ENCODE measurements at places on chromosomes 6 and 20.
A peak's percentile ranks its signal among the peaks of the same experiment; 100 is the strongest.

DNA sequence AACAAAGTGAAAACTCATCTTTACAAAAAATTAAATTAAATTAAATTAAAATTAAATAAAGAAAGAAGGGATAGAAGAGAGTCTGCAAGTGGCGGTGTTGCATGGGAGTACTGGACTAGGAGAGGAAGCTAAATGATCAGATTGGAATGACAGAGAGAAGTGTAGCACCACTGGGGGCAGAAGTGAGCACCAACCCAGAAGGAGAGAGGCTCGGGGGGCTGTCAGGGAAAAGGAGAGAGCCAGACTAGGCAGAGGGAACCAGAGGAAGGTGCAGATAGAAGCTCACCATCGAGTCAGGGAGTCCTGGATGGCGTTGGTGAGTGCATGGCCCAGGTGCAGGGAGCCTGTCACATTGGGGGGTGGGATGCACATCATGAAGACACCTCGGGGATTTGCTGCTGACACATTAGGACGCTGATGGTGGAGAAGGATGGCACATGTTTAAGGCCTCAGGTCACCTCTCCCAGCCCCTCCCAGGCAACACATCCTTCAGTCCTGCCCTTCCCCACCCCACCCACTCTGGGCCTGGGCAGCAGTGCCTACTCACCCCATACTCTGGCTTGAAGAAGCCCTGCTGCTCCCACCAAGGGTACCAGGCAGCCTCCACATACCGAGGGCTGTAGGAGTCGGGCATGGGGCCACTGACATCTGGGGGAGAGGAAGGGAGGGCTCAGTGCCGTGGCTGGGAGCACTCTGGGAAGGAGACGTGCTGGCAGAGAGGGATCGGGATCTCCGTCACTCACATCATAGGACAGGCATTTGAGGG is 4.0 kb downstream of the VARS1 start:
- DNase-seq, result peak; percentile 84

DNA sequence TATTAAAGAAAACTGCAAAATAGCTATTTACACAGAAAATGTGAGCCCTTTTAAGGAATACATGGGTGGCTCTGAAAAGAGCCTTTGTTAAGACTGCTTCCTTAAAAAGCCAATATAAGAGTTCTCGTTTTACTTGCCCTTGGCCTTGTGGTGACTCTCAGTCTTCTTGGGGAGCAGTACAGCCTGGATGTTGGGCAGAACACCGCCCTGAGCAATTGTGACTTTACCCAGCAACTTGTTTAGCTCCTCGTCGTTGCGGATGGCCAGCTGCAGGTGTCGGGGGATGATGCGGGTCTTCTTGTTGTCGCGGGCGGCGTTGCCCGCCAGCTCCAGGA is 111.5 kb downstream of the HFE start:
- no peak for DNase-seq

DNA sequence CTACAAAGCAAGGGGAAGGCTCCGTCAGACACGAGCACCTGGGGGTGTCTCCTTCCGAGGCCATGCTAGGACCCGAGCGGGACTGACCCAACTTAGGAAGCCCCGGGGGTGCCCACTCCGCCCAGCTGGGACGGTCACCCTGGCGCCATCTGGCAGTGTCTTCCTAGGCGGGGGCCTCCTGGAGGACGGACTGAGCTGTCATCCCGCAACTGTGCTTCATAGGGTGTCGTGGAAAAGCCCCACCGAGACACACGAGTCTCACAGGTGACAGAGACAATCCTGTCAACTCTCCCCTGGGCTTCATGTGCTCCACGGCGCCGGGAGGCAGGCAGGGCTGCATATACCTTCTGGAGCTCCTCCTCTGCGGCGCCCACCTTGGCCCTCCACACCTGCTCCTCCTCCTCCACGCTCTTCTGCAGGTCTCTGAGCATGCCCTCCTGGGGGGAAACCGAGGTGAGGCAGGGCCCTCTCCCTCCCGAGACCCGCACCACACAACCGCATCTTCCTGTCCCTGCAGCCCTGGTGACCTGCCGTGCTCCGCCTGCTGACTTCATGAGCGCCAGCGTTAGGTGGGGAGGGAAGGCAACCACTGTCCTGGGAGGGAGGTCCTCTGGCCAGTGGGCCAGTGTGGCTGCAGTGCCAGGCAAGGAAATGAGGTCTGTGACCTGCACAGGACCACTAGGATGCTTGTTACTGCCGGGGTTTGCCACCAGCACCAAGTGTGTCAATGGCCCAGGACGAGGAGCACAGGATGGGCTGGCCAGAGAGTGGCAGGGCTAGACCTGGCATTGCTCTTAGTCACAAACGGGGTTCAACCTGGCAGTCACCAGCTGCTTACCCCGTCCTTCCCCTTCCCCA is 50.7 kb downstream of the DSTN start:
- DNase-seq, result no peak

- DNase-seq, result no peak
Observed at GRCh38 chr6:157119502-157120027, 203.8 kb downstream of the TMEM242 start.

DNA sequence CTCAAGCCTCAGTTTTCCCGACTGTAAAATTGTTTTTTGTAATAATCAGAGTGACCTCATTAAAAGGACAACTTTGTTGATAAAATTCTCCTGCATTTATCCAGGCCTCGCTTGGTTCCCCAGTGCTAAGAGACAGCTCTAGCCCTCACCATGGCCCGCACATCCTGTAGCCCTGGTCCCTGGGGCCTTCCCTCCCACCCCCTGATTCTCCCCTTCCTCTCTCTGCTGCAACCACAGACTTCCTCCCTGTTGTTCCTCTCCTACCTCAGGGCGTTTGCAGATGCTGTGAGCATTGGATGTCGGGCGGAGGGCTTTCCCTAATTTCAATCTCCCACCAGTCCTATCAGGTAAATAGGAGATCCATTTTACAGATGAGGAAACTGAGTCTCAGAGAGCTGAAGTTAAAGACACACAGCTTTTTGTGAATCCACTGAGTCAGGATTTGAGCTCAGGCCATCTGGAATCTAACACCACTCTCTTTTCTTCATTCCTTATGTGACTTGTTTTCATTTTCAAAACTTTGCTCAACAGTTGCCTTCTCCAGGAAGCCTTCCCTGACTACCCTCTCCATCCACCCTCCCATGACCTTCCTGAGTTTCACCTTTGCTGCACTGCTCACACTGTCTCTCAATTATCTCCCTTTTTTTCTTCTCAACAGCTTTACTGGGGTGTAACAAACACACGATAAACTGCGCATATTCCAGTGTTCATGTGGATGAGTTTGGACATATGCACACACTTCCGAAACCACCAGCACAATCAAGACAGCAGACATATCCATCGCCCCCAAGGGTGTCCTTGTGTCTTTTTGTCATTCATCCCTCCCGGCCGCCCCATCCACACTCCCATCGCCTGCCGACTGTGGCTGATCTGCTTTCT is 107.1 kb downstream of the CEBPB start:
- peak; percentile 53 for DNase-seq

DNA sequence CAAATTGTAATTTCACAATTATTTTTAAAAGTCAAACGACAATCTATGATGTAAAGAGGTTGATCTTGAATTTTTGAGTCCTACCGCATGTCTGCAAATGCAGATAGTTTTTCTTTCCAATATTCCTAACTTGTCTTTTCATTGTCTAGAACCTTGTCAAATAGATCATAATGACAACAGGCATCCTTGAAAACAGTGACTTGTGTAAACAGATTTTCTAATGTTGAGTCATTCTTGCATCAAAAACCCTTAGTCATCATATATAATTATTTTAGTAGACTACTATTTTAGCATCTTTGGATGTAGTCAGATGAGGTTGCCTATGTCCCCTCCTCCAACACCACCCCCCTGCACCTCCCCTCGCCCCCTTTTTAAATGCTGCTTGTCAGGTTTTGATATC is 43.8 kb downstream of the BMP6 start:
- DNase-seq, result no peak

DNA sequence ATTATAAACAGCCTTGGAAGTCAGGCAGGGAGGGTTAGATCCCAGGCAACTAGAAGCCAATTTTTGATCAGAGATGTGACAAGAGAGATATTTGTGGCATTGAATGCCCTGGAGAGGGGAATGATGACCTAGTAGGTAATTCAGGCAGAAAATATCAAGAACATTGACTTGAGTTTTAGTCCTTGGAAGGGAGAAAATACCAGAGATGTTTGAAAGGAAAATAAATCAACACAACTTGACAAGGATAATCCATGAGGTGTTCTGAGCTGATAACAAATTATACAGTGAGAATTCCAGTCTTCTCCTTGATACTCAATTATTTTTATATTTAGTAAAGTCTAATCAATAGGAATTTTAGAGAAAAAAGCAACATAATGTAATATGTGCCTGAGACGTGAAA is 10.6 kb upstream of the MARCKS start:
- DNase-seq, result no peak

DNA sequence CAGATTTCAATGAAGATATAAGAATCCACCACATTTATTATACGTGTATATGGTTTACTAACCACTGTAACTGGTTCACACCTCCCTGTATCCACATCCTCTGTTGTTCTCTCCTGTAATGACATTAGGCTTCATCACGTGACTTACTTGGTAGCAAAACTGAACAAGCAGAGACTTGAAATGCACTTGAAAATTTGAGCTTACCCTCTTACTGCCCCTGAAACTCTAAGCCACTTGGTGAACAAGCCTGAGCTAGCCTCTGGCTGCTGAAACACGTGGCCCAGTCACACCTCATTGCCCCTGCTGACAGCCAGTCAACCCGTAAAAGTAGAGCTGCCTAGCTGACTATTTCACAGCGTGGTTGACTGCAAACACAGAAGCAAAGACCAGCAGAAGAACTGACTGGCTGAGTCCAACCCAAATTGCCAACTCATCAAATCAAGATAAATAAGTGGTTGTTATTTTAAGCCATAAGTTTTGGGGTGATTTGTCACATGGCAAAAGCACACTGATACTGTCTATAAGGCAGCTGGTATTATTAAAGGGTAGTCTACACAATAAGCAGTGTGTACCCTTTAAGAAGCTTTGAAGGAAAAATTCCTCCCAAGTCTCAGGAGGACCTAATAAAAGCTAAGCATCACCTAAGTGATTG is 109.0 kb downstream of the RALGAPA2 start:
- DNase-seq, result no peak

GRCh38 chr6:90859056-90859455 is 272.2 kb upstream of the MAP3K7 start:
- DNase-seq, result no peak

DNA sequence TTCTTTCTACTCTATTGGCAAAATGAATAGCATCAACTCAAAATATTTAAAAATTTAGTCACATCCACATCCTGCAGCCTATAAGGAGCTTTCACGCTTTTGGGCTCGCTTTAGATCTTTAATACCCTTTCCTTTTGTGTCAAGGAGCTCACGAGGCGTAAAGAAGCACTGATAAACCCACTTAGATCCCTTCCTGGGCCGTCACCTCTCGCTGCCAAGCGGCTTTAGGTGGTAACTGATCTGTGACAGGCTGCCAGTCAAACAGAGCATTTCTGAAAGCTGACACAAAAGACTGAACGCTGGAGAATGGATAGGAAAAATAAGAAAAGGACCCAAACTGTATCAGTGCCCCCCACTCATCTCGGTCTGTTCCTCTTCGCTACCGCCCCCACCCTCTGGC is 385.7 kb upstream of the MMS22L start:
- DNase-seq, result peak; percentile 1

- no peak for DNase-seq
Observed at GRCh38 chr6:159642481-159642880, 50.6 kb downstream of the SOD2 start.

DNA sequence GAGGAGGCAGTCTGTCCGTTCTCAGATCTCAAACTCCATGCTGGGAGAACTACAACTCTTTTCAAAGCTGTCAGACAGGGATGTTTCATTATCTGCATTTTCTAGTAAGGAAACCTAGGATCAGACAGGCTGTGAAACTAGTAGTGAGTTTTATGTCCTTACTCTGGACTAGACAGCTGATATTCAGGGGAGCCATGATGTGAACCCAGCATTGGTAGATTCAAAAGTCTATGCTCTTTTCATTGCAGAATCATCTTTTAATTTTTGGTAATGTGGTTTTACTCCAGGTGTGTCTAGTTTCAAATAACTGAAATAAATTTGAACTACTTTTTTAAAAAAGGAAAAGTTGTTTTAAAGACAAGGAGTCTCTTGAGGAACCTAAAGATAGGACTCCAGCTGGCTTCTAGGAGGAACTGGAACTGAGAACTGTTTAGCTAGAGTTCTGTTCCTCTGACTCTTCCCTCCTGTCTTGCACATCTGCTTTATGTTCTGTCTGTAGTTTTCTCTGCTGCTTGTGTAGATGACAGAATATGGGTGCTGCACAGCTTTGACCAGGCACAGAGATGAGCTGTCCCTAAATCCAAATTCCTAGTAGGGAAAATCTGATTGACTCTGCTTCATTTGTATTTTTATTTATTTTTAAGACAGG is 27.8 kb upstream of the RNF144B start:
- no peak for DNase-seq
